Naive thymus-derived CD4-positive, alpha-beta T cell (primary cell): ENCODE measurements at places on chromosomes 7 and 10. TPM values are rescaled to one million over a fixed set of nuclear protein-coding genes. Genes with fewer than 3 reads are reported as not detected.

- no peaks in the 10 kb centered on the region for H3K36me3 ChIP-seq
- H3K4me1 ChIP-seq = no peaks in the 10 kb centered on the region
- no peak for DNase-seq
- H3K4me3 ChIP-seq = no peak overlapping the region
- H3K27ac ChIP-seq = no peak overlapping the region
Observed at GRCh38 chr7:101767544-101767943, 49.9 kb upstream of the CUX1 start.

GRCh38 chr10:103890194-103890658 is 27.8 kb downstream of the STN1 start:
- peak overlapping the region; percentile 17 for H3K27ac ChIP-seq
- H3K36me3 ChIP-seq = peaks cover 19% of the 10 kb centered on the region
- no peak overlapping the region for H3K4me3 ChIP-seq
- H3K4me1 ChIP-seq = peaks cover 16% of the 10 kb centered on the region

- no peak overlapping the region for H3K27ac ChIP-seq
- no peaks in the 10 kb centered on the region for H3K36me3 ChIP-seq
- H3K4me3 ChIP-seq = no peak overlapping the region
- no peak for DNase-seq
- no peaks in the 10 kb centered on the region for H3K27me3 ChIP-seq
Observed at GRCh38 chr10:7622969-7623368, 43.8 kb downstream of the ITIH5 start.

- H3K36me3 ChIP-seq = no peaks in the 10 kb centered on the region
- DNase-seq = no peak
- H3K4me1 ChIP-seq = no peaks in the 10 kb centered on the region
- no peak overlapping the region for H3K27ac ChIP-seq
- H3K4me3 ChIP-seq = no peak overlapping the region
- no peaks in the 10 kb centered on the region for H3K27me3 ChIP-seq
Observed at GRCh38 chr10:118914629-118915028, 114.9 kb upstream of the NANOS1 start.

GRCh38 chr7:30057741-30058140 is 29.5 kb downstream of the PLEKHA8 start:
- H3K4me3 ChIP-seq = no peak overlapping the region
- H3K27me3 ChIP-seq = no peaks in the 10 kb centered on the region
- H3K4me1 ChIP-seq = no peaks in the 10 kb centered on the region
- DNase-seq = no peak
- no peak overlapping the region for H3K27ac ChIP-seq
- no peaks in the 10 kb centered on the region for H3K36me3 ChIP-seq

The ASZ1 gene
- total RNA-seq = not detected in 2 replicates

GRCh38 chr10:102982296-102982695 is 64.2 kb downstream of the CNNM2 start:
- H3K27ac ChIP-seq = no peak overlapping the region
- no peaks in the 10 kb centered on the region for H3K4me1 ChIP-seq
- H3K27me3 ChIP-seq = no peaks in the 10 kb centered on the region
- no peak overlapping the region for H3K4me3 ChIP-seq

GRCh38 chr10:132693676-132694075 is 92.3 kb downstream of the NKX6-2 start:
- no peak overlapping the region for H3K27ac ChIP-seq
- H3K36me3 ChIP-seq = peaks cover 39% of the 10 kb centered on the region
- H3K27me3 ChIP-seq = no peaks in the 10 kb centered on the region
- H3K4me1 ChIP-seq = no peaks in the 10 kb centered on the region
- no peak for DNase-seq
